ENCODE measurements at places on chromosomes 4 and X.

GRCh38 chr4:42320822-42321388, 76.4 kb upstream of the SHISA3 start:
- DNase-seq: no peak

GRCh38 chrX:145727476-145727875, 90.2 kb upstream of the SLITRK2 start:
- DNase-seq: no peak

DNA sequence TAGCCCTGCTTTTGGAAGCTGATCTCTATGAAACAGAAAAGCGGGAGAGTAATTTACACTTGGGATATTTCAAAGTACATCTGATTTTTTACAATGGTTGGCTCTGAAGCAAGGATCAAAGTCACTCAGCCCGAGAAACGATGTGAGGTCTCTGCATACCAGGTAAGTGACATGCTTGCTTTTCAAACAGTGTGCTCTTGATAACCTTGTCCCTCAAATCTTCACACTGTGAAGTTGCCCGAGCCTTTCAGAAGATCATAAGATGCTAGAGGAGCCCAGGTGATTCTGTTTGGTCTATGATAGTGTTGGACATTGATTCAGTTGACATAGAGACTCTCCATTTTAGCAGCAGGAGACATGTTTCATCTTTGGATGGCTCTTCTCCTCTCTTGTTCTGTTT, 47.1 kb upstream of the KLHL34 start:
- no peak for DNase-seq

DNA sequence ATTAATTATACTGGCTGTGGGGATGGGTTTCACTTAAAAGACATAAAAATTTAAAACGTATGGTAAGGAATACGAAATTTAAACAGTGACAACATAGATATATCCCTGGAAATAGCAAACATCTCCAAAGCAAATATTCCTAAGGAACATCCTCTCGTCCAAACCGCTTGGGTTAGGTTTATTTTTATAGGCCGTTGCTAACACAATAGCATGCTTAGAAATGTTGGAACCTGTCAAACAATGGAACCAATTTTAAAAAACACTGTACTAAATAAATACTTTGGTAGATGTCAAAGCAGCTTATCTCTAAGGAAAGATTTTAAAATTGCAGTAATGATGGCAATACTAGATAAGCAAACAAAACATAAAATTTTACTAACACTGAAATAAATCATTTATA, 45.4 kb downstream of the SEC24D start:
- DNase-seq: no peak

GRCh38 chrX:41688835-41689234, at the start of gene GPR34:
Gene GPR34 (plus strand): TSS chrX:41688973. CDS start chrX:41695634, 6,661 bp downstream.
- DNase-seq: no peak

DNA sequence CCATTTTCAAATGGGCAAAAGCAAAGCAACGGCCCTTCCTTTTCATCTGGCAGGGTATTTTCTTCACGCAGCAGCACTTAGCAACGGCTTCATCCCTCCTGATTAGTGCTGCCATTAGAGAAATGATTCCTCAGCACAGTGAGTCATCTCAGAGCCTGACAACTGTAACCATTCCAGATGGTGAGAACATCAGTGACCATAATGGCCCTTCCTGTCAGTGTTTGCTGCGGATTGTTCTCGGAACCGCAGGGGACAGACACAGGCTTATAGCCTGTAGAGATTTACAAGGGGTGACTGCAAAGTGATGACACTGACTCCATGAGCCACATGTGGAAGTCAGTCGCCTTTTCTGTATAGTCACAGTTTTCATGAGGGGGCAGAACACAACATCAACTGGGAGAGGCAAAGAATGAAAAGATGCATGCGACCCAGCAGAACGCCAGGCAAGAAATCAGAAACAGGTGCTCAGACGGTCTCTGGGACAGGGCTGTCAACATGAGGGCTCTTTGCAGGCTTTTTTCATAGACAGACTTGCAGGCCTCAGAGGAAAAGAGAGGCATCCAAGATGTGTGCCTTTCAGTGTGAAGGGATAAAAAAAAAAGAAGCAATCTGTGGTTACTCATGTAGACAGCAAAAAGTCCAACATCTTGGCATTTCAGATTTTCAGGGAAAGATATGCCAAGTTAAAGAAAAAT, 69.9 kb upstream of the FBXW7 start:
- DNase-seq: no peak
